ENCODE measurements at places on chromosomes 1 and 21.
A peak's percentile ranks its signal among the peaks of the same experiment; 100 is the strongest.

- DNase-seq, result peak; percentile 79
Observed at GRCh38 chr1:26161415-26162219, 2.7 kb downstream of the FAM110D start.

GRCh38 chr1:218514689-218515088, 169.6 kb downstream of the TGFB2 start:
- no peak for DNase-seq

DNA sequence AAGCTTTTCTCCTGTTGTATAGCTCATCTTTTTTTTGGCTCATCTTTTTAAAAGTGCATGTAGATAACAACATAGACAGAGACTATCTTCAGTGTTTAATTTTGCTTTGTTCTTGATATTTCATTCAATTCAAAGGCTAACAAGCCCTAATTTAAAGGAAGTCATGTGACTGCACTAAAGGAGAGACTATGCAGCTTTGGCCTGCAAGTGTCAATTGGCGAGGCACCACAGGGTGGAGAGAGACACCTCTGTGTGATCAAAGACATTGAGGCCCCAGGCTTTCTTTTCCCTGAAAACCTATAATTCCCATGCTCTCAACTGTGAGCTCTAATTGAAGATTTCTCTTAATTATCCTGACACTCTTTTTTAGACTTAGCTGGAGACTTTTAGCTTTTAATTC, 53.6 kb downstream of the CHODL start:
- DNase-seq, result no peak

DNA sequence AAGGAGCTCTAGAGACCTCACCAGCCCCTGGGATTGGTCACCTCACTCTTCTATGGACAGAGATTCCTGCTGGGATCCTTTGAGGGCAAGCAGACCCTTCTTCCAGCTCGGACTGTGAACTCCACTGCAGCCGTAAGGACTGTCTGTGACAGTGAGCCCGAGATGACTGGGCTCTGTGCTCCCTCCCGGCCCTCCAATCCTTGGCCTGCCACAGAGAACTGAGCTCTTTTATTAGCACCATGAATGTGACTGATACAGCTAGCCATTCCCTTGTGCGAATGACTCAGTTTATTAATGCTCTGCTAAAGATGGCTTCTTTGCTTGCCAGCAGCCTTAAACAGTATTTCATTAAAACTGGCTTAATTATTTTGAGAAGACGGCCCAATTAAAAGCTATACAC, 194.6 kb upstream of the LMO4 start:
- DNase-seq, result no peak

DNA sequence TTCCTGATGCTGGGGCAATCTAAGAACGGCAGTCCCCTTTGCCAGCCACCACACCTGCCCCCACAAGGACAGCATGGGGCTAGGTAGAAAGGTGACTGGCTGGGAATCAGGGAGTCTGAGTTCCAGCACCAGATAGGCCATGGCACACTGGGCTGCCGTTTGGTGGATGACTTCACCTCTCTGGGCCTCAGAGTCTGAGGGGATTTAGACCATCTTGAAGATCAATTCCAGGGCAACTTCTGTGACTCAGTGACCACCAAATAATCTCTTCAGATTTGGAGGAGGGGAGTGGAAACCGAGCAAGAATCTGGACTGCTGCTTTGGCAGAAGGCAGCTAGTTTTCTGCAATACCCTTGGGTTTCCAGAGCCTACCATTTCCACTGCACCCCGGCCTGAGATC, 92.1 kb upstream of the EDN2 start:
- DNase-seq, result no peak

DNA sequence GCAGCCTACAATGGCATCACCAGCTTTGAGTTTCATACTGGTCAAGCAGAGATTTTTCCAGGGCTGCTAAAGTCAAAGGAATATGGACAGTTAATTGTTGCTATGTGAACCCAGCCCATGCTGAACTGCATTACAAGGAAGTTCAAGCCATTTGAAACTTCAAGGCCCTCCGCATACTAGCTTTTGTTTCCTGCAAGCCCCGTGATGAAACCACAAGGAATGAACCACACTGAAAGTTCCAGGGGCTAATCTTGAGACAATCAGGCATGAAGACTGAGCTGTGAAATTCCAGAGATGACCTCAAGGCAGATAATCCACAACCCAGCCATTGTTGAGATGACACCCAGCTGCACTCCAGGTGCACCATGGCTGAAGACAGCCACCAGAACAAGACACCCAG, 180.8 kb downstream of the C1orf21 start:
- DNase-seq, result no peak

DNA sequence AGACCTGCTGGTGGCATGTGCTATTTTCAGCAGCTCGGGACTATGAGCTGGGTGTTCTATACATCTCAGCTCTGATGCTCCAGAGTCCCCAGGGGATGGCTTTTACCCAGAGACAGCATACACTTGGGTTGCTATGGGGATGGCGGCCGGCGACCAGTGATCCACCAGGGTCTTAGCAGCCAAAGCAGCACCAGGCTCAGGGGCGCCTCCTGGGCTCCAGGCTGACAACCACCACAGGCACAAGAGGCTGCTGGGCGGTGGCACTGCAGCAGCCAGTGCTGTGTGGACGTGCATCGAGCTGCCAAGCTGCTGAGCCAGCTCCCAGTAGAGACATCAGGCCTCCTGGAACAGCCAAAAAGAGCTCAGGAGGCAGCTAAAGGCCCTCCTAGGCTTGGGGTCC, 37.6 kb upstream of the CLSTN1 start:
- no peak for DNase-seq

- no peak for DNase-seq
Observed at GRCh38 chr1:91552596-91552995, 51.9 kb downstream of the CDC7 start.

- no peak for DNase-seq
Observed at GRCh38 chr1:53158900-53159299, 16.5 kb upstream of the SLC1A7 start.

DNA sequence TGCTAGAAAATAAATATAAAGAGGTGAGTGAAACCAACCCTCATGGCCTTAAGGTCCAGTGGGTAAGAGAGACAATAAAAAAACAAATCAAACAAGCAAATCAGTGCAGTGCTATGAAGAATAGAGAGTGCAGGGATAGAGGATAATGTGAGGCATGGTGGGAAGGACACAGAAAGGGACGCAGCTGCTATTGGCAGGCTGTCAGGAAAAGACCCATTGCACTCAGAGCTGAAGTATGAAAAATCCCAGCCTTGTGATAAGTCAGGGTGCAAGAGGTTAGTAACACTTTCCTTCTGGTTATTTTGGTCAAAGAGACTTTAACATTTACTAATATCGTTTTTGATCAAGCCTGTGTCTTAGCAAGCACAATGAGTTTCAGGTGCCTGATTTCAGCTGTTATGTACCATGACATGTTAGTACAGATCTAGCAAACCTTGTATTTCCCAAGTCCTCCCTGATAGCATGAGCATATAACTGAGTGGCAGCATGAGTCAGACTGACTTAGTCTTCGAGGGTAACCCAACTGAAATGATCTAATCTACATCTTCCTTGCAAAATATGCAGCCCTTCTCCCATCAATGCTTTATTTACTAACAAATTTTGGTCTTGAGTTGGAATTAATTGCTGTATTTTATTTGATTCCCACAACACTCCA, 31.7 kb downstream of the CHML start:
- no peak for DNase-seq

GRCh38 chr1:194318790-194319280, 1132.4 kb upstream of the B3GALT2 start:
- no peak for DNase-seq

DNA sequence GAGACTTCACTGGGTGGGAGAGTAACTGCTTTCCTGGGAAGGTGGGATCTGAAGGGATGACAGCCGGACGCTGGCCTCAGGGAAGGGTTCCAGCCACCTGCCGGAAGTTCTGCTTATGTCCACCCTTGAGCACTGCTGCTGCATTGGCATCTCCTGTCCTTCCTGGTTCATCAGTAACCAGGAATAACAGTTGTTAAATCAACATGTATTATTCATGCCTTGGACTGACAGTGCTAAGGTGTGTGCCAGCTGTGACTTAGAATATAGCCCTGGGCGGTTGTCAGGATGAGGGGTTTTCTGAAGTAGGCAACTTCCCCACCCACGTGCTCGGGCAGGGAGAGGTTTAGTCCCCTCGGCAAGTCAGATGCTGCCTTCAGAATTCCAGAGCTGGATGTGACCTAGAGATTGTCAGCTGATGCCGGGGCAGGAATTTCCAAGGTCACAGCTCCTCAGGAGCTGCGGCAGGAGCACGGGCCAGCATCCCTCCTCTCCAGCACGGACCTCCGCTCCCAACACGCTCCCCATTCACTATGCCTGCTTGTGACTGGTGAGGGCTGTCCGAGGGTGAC, 17.9 kb downstream of the CLDN14 start:
- DNase-seq, result no peak

DNA sequence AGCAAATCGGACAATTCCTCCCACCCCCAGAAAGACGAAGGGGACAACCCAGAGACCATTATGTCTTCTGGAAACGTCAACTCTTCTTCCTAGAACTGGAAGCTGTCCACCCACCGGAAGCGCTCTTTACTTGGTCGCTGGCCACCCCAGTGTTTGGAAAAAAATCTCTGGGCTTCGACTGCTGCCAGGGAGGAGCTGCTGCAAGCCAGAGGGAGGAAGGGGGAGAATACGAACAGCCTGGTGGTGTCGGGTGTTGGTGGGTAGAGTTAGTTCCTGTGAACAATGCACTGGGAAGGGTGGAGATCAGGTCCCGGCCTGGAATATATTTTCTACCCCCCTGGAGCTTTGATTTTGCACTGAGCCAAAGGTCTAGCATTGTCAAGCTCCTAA, 3.2 kb downstream of the S1PR1 start:
- no peak for DNase-seq

DNA sequence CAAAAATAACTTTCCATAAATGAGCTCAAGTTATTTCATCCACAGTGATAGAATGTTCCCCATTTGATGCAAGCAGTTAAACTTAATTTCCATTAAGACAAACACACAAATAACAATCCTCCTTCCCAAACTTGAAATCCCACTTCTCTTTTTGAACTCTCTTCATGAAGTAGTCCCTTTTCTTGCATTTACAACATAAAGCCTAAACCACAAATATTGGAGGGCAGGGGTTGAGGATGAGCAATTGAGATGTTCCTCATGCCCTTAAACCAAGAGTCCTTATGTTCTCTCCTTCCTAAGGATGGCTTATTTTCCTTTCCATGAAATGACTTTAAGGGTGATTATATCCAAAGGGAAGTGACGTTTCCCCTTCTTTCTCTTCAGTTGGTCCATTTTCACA, 228.8 kb downstream of the DISC1 start:
- DNase-seq, result no peak

DNA sequence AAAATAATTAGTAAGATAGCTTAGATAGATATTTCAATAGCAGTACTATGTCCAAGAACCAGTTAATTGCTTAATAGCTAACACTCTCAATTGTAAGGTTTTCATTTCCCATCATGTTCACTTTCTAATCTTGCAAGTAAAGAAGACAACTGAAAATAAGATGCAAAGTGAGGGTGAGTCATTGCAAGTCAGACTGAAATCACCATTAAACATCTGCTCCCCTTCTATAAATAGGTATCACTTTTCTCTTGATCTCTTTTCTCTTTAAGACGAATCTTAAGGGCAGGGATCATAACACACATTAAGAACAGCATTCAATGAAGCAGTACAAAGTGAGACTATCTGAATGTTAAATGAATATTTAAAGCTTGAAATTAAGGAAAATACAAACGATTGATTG, 40.4 kb downstream of the UBR4 start:
- DNase-seq, result no peak

DNA sequence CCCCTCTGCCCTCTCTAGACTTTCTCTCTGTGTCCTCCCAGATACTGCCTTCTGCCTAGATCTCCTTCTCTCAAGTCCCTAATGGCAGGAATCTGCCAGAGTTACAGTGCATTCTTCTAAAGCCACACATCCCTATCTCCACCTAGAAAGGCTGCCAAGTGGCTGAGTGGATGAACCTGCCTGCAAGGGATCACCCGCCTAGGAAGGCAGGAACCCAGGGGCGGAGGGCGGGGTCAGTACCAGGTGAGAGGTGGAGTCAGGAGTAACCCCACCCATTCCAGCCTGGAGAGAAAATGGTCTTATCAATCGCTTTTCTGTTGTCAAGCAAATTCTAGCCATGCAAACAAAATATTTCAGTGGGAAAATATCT, 60.8 kb downstream of the BCAR3 start:
- DNase-seq, result no peak

- no peak for DNase-seq
Observed at GRCh38 chr1:11735531-11735853, 444 bp upstream of the AGTRAP start.

- no peak for DNase-seq
Observed at GRCh38 chr1:203769505-203770343, 4.7 kb downstream of the LAX1 start.

DNA sequence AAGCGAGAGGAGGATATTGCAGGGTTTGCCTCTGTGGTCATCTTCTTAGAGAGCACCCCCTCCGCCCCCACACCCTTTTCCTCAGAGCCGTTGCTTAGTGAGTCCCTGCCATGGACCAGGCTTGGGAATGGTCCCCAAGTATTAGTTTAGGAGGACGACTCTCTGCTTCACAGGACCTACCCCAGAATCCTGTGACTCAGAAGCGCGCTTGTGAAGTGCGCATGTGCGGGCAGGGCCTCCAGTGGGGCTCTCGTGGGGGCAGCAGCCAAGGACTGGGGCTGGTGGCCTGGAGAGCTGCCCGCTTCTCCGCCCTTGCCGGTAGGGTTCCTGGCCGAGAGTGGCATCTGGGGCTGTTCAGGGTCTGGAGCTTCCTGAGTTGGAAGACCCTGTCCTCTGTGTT, 37.3 kb upstream of the HMGN1 start:
- no peak for DNase-seq

GRCh38 chr1:201708691-201709090, 120.3 kb upstream of the IPO9 start:
- DNase-seq, result no peak

GRCh38 chr1:160666079-160666442, 19.2 kb upstream of the SLAMF1 start:
- no peak for DNase-seq

- DNase-seq, result no peak
Observed at GRCh38 chr1:13584876-13585611, 1.4 kb downstream of the PDPN start.

DNA sequence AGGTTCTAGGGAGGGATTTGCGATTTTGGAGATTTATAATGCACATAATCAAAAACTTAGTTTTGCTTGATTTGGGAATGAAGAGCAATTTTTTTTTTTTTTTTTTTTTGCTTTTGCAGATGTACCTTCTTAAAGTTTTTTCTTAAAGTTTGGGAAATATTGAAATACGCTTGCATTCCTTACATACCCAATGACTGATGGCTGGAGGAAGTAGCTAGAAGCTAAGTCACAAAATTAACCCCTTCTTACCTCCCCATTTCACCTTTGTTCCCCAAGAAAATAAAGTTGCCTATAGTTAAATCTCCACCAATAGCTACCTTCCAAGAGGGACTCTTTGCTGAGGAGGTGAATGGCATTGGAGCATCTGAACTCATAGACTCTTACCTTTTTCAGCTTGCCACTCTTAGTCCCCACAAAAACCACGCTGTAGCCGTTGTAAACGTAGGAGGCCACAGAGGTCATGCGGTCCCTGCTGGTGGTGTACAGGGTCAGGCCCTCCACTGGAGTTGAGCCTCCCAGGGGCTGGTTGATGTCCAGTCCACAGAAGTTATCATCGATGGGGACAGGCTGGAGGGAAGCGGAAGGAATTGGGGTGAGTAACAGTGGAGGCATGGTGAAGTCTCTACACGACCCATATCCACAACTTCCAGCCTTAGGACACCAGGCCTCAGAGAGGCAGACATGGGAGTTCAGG, 34.1 kb downstream of the PLXNA2 start:
- no peak for DNase-seq

GRCh38 chr1:186404454-186405051, 28.9 kb downstream of the ODR4 start:
- no peak for DNase-seq
